HS-5 (cell line): ENCODE measurements at places on chromosomes 6 and 20.

DNA sequence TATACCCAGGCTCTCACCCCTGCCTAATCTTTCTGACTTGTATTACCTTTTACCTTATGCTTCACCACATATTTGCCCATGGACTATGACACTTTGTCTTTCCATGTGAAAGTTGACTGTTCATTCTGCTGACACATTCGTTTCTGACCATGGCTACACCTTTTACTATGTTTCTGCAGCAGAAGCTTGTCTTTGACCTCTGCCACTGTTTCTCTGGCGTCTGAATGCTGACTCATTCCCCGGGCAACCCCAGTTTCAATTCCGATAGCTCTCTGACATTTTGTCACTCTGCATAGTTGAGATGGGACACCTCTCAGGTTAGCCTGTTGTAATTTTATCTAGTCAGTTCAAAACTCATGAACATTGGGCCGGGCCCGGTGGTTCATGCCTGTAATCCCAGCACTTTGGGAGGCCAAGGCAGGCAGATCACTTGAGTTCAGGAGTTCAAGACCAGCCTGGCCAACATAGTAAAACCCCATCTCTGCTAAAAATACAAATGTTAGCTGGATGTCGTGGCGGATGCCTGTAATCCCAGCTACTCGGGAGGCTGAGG lies 50.7 kb downstream of the SLC26A8 start:
- no peak for DNase-seq

DNA sequence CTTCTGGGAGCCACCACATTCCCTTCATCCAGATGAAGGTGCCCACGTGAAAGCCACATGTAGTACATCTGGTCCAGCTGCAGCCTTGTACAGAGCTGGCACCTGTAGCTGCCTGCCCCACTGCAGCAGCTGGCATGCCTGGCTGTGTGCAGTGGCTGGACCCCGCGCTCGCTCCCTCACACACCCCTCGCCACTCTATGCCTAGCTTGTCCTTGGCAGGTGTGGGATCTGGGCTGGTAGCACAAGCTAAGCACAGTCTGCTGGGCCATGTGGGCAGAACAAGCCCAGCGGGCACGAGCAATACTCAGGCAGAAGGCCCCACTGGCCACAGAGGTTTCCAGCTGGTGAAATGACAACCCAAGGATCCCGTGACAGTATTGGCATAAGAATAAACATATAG lies 199.4 kb upstream of the PRND start:
- no peak for DNase-seq

DNA sequence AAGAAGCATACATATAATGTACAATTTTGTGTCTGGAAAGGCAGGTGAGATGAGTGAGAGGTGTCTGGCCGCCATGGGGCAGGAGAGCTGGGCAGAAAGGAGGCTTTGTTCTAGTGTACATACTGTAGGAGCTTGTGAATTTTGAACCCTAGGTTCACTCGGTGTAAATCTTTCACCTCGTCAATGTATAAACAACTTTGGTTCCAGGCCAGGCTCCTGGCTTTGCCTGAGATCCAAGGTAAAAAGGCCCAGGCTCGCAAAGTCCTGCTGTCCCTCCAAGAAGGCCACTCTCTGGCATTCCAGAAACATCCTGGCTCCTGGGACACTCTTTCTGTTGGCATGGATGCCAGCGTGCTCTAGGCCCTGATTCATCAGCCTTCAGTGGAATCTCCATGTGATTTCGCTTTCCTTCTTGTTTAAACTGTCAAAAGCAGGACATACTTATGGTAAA lies 7.1 kb upstream of the SLC22A7 start:
- no peak for DNase-seq

DNA sequence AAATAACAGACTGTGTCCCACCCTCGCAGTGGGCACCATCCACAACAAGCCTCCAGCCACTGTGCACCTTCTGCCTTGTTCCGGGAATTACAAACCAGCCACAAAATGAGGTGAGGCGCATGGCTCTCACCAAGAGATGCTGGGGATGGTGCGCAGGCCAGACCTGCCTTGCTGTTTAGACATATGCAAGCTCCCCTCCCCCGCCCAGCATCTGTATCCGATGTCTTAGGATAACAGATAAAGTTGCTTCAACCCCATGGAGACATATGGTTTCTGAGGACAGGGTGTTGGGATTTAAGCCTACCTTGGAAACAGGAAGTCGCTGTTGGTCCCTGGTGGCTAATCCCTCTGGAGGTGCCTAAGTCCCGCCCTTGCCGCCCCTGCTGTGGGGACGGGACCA lies 50.4 kb upstream of the MPC1 start:
- no peak for DNase-seq

GRCh38 chr20:3592931-3593330 lies 70.3 kb downstream of the GFRA4 start:
- no peak for DNase-seq
